Activated T-cell treated with anti-CD3 and anti-CD28 coated beads for 4 hours (primary cell): ENCODE measurements at places on chromosomes 4 and X.

- DNase-seq: no peak
These were observed 4.1 kb downstream of the DCK start for GRCh38 chr4:70997546-70997945.

GRCh38 chrX:69127466-69127865 is 37.8 kb downstream of the PJA1 start:
- DNase-seq: no peak

- no peak for DNase-seq
These were observed 3.6 kb downstream of the PLXNB3 start for GRCh38 chrX:153767674-153768055.

DNA sequence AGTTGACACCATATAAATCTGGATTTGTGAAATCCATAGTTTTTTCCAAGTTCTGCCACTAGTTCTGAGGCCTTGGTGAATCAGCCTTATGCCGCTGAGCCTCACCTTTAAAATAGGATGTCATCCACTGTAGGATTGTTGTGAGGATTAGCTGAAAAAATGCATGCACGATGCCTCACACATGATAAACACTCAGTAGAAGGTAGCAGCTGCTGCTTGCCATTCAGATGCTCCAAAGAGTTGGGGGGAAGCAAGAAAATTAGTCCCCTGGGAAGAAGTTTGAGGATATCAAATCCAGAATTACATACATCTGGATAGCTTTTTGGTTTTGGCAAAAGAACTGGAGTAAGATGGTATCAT is 7.4 kb downstream of the MMAA start:
- no peak for DNase-seq

GRCh38 chr4:2331519-2332200 is 69.8 kb upstream of the MXD4 start:
- DNase-seq: no peak

DNA sequence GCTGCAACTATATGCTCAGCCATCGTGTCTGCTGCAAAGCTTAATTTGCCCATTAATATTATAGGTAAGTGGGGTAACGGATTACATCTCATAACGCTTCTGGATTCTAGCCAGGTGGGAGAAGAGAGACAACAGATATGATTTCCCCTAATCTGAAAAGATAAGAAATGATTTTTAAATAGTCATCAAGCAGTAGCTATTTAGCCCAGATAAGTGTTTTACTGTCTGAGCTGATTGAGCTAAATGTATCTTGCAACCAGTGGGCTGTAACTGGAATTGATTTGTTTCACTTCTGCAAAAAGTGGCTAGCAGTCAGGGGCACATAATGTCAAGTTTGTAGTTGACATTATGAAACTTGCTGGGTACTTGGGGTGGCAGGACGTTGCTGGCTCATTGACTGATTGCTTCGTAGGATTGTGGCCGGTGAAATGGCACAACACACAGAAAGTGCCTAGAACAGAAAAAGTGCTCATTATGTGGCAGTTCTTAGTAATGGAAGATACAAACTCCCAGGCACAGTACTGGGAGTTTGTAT is 18.5 kb downstream of the LAP3 start:
- no peak for DNase-seq
